ENCODE measurements at places on chromosomes 6 and 20.

GRCh38 chr6:47343600-47343999 lies 33.9 kb upstream of the TNFRSF21 start:
- no peak for DNase-seq

DNA sequence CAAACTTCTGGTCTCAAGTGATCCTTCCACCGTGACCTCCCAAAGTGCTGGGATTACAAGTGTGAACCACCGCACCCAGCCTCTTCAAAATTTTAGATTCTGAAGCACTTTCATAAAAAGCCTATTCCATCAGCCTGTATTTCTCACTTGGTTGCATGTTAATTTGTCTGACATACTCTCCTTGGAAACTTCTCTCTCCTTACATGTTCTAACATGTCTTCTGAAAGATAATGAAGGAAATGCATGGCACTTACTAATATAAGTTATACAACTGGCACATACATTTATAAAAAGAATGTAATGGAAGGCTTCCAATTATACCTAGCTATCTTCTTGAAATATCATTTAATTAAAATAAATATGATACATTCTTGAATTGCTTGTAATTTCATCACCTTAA lies 597.5 kb downstream of the TBC1D32 start:
- no peak for DNase-seq

DNA sequence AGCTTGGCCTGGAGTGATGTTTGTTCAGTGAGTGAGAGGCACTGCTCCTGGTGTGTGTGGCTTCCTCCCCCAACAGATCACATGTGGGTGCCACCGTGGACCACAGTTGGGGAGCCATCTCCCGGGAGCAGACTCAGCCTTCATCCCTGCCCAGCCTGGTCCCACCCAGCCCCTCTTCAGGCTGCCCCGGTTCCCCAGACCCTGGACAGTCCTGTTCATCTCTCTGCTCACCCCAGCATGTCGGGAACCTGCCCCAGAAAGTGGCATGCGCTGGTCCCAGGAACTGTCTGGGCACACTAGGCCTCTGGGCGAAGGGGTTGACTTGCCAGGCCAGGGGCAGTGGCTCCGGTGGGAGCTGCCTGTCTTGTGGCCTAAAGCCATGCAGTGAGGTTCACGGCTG lies 21.5 kb upstream of the PPP1R3G start:
- DNase-seq: no peak

- no peak for DNase-seq
Observed at GRCh38 chr6:170147056-170147787, 143.7 kb downstream of the DLL1 start.

- no peak for DNase-seq
Observed at GRCh38 chr6:116386581-116387299, 16.0 kb downstream of the DSE start.

DNA sequence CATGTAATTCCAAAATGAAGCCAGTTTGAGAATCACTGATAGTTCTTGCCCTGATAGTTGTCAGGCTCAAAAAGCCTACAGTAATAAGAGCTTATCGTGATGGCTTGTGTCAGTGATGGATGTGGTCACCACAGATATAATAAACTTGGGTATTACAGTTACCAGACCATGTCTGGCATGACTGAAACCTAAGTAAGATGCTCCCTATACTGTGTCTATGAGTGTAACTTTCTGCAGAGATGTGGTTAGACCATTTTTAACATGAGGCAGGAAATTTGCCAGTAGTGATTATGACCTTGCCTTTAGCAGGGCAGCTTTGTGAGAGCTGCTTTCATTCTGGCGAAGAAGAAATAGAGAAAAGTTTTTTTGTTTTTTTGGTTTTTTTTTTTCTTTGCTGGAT lies 90.2 kb downstream of the ANKS1A start:
- no peak for DNase-seq

GRCh38 chr6:158754738-158755137 lies 64.4 kb downstream of the EZR start:
- no peak for DNase-seq

- no peak for DNase-seq
Observed at GRCh38 chr20:46023999-46024398, 5.0 kb upstream of the SLC12A5 start.

DNA sequence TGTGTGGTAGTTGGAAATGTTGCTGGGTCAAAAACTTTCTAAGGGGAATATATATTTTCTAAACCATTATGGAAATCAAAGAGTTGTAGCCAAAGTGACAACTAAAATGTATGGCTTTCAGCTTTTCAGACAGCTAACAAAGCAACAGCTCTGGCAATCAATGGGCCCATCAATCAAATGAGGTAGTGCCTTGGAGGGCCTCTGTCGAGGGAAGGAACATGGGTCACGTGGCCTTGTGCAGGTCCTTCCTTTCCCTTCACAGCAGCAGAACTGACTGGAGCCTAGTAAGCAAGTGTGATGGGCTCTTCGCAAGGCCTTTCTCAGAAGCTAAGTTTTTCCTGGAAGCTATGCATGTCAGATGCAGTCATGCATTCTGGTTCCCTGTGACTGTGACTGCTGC lies 17.9 kb downstream of the FAXC start:
- DNase-seq: peak; percentile 69

- no peak for DNase-seq
Observed at GRCh38 chr6:31878726-31879125, at the start of gene SLC44A4. Gene SLC44A4, minus strand, starts transcription at chr6:31878997. Its CDS starts 17 bp downstream, at chr6:31878980.

- DNase-seq: peak; percentile 19
Observed at GRCh38 chr6:105272786-105273185, 93.0 kb upstream of the POPDC3 start.

DNA sequence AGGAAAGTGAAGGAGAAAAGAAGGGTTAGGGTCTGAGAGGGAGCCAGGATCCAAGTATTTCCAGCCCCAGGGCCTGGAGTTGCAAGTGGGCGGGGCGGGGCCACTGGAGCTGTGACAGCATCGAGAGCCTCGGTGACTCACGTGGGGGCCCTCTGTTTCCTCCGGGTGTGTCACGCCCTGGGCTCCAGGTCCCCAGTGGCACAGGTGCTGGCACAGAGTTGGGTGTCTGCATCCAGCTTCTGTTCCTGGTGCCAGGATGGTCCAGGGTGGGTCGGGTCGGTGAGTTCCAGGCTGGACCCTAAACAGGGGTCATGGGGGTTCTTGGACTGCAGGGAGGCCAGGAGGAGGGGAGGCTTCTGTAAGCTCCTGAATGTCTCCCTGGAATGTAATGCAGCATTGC lies 16.7 kb downstream of the RAET1L start:
- no peak for DNase-seq

- peak; percentile 82 for DNase-seq
Observed at GRCh38 chr6:2990248-2990931, 9.3 kb upstream of the NQO2 start.

GRCh38 chr6:33980176-33981175 lies 165.4 kb downstream of the GRM4 start:
- no peak for DNase-seq

GRCh38 chr6:33981421-33981820 lies 164.5 kb downstream of the GRM4 start:
- DNase-seq: no peak

- DNase-seq: peak; percentile 29
Observed at GRCh38 chr6:134114918-134115714, 62.7 kb upstream of the SLC2A12 start.

GRCh38 chr6:77573843-77574242 lies 79.0 kb upstream of the MEI4 start:
- DNase-seq: no peak

- DNase-seq: no peak
Observed at GRCh38 chr6:35381132-35381531, 38.8 kb downstream of the PPARD start.

DNA sequence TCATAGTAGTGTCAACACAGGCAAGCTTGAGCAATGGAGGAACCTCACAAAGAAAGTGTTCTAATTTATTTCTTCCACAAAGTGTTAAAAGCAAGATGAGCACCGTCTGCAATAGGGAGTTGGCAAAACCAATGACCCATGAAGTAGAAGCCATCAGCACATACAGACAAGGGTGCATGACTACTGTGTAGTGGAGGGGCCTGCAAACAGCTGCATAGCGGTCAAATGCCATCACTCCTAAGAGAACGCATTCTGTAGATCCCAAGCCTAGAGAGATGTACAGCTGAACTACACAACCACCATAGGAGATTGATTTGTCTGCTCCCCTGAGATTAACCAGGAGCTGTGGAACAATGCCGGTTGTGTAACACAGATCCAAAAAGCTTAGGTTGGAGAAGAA lies 26.8 kb upstream of the ZNF165 start:
- DNase-seq: no peak

GRCh38 chr6:159572439-159573110 lies 120.5 kb downstream of the SOD2 start:
- no peak for DNase-seq

- DNase-seq: no peak
Observed at GRCh38 chr6:12578751-12579150, 137.8 kb upstream of the PHACTR1 start.

DNA sequence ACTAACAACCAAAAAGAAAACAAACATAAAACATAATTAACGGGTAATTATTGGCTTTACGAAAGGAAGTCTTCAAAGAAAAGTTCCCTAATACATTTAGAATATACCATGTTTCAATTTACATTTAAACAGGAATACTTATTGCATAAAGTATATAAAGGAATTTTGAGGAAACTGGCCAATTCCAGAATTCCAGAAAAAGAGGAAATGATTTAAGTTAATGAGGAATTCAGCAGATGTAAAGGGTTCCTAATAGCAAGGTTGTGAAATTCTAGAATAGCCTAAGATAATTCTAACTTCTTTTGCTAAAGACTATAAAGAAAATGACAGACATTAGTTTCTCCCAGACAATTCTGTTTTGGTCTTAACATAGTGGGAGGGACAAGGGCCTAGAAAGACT lies 35.0 kb downstream of the DTNBP1 start:
- no peak for DNase-seq

DNA sequence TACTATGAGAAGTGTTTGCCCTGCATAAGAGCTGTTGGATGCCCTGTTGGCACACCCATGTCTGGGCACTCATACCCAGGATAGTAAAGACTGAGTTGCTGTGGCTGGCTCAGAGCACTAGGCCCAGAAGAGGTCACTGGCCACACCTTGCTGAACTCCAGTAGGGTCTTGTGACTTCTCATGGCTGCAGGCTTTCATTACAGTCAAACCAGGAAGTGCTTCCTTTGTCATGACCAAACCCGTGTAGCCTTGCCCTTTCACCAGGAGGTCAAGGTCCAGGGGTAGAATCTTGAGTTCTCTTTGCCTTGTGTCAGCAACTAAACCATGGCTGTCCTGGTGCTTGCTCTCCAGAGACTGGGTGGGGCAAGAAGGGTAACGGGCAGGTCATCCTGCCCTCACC lies 49.5 kb downstream of the CD164 start:
- DNase-seq: no peak

DNA sequence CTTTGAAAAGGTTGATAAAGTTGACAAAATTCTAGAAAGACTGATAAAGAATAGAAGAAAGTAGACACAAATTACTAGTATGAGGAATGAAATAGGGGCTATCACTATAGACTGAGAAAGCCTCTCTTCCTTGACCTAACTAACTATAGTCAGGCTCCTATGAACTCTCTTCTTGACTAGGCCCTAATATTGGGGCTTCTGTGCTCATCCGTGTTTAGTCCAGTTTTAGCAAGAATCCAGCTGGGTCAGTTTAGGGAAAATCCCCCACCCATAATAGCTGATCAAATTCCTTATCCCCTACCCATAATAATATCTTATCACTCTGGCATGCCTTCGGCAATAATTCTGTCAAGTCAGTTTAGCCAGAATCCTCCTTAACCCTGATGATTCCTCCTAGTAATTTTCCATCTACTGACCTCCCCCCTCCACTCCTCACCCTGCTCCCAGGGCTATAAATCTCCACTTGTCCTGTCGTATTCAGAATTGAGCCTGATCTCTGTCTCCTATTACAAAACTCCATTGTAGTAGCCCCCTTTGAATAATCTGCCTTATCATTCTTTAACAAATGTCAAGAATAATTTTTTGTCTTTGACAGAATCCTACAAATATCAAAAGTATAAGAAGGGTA lies 138.1 kb downstream of the TFAP2A start:
- no peak for DNase-seq

- no peak for DNase-seq
Observed at GRCh38 chr6:21355638-21356037, 237.9 kb upstream of the SOX4 start.

GRCh38 chr20:10468340-10468845 lies 33.3 kb downstream of the SLX4IP start:
- no peak for DNase-seq

DNA sequence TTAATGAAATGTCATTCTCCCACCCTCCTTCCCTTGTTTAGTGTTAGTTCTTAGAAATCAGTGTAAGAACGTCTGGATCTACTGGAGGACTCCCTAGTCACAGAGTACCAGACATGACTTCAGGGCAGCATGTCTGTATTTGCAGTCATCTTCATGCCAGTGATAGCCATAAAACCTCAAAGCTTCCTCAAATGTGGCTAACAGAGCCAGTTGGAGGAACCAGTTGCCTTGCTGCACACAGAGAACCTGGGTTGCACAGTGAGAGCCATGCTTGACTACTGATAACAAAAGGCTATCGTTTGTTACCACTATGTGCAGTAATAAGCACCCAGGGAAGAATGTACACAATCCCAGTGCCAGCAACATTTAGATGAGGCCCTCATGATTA lies 20.1 kb downstream of the NT5E start:
- no peak for DNase-seq

- DNase-seq: no peak
Observed at GRCh38 chr20:34547844-34548613, 10.5 kb upstream of the MAP1LC3A start.

- no peak for DNase-seq
Observed at GRCh38 chr6:166810864-166811263, 145.5 kb downstream of the RNASET2 start.

DNA sequence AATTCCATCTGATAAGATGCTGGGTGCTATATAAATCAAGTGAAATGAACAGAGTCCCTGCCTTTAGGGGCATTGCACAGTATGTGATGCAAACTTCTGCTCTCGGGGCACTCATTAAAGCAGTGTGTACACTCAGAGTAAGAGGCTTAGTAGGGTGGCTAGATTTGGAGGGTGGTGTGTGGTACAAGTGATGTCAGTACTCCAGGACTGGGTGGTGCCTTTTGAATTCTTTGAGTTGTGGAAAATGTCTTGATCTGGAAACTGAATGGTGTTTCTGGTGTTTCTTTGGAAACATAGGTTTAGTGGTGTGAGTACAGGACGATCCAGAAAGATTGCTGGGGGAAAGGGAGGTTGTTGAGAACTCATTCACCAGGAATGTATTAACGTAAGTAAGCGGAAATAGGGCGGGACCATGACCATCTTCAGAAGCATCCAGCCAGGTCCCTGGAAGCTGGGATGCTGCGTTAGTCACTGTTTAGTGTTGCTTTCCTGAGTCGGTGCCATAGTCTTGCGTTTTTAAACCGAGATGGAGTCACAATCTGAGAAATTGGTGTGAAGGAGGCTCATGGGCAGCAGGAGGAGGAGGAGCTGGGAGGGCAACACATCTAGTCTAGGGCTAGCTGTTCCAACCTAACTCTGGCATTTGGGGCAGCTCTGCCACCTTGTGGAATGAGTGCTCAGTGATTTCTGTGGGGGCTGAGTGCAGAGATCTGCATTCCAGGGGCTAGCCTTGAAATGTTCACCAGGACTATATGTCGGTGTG lies 70.3 kb downstream of the SCAND1 start:
- DNase-seq: peak; percentile 78

DNA sequence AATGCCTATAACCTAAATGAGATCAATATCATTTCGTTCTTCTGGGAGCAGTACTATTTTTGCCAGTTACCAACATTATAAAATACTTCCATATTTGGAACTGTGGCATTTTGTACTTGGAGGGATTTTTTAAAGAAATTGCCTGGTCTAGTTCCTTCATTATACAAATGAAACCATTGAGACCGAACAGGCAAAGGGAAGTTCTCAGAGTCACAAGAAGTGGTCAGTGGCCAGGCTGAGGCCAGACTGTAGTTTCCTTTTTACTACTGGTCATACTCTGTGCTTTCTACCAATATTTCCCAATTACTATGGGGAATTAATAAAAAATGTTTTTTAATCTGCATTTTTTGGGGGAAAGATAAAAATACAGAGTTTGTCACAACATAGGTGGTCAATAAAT lies 332.0 kb downstream of the NRN1 start:
- DNase-seq: no peak

Data from ELF-1 (cell line).